ENCODE measurements at places on chromosomes 16 and 17.

DNA sequence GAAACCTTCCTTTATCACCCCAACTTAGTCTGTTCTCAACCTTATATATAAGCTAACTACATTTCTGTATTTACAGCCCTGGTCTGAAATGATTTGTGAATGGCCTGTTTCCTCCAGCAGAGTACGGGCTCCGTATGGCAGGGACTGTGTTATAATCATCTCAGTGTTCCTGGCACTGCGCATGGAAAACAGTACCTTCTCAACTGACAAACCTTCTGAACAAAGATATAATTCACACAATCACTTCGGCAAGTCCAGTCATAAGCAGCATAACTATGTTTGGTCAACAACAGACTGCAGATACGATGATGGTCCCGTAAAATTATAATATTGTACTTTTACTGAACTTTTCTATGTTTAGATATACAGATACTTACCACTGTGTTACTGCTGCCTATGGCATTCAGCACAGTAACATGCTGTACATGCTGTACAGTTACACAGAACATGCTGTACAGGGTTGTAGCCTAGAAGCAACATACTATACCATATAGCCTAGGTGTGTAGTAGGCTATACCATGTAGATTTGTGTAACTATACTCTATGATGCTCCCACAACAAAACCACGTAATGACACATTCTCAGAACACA lies 30.0 kb downstream of the ANKFY1 start:
- DNase-seq: no peak

DNA sequence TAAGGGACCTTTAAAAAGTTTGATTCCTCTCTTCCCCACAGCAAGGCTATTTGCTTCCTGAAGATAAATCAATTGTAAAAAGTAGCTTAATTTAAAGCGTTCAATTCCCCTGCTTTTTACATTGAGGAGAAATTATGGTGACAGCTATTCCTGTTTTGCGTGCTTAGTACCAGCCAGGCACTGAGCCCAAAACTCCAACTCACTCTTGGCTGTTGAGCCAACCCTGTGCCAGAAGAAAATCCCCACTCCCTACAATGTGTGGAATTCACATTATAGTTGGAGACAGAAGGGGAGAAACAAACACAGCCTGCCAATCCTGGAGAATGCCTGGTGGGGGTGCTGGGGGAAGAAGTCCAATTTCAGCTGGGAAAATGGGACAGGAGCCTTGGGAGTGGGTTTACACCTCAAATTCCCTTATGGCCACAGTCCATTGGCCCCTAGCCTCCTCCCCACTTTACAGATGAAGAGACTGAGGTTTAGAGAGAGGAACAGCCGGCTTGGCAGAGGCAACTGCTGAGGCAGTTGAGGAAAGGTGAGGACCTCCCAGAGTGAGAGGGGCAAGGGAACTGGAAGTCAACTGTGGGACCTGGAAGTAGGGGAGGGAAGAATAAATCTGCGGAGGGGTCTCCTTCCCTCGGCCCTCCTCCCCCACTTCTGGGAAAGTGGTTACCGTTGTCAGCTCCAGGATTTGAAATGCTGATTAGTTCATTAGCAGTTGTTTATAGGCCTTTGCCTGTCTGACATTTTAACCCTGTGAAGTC lies 26.1 kb downstream of the CDH1 start:
- DNase-seq: no peak

- DNase-seq: no peak
These were observed 531.4 kb downstream of the MAF start for GRCh38 chr16:79069121-79069520.

- DNase-seq: no peak
These were observed 183.3 kb downstream of the PARN start for GRCh38 chr16:14446796-14447195.

DNA sequence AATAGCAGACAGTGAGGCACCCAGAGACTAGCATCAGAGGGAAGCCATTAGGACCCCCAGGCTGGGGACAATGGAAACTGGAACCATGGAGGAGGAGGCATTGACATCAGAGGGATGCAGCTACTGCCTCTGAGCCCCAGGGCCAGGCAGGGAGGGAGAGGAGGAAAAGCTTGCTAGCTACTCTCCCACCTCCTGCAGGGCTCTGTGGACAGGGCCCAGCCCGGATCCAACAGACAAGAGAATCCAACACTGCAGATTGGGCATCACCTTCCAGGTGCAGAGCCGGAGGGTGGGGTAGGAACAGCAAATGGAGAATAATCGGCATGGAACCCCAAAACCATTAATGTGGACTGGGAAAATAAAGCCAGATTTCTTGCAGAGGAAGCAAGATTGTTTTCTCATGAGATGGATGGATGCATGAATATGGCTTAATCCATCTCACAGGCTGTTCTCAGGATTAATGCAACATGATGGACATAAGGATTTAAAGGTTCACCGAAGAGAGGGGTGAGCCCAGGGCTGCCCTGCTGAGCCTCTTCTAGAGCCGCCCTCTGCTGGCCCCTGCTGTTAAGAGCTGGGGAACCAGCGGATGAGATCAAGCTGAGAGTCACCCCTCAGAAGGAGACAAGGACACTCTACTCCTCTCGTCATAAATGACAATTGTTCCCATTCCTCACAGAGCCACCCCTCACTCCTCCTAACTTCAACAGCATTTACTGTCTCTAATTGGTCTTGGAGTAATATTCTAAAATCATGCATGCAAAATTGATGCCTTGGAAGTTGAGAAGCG lies 48.8 kb downstream of the DNAH3 start:
- DNase-seq: no peak

DNA sequence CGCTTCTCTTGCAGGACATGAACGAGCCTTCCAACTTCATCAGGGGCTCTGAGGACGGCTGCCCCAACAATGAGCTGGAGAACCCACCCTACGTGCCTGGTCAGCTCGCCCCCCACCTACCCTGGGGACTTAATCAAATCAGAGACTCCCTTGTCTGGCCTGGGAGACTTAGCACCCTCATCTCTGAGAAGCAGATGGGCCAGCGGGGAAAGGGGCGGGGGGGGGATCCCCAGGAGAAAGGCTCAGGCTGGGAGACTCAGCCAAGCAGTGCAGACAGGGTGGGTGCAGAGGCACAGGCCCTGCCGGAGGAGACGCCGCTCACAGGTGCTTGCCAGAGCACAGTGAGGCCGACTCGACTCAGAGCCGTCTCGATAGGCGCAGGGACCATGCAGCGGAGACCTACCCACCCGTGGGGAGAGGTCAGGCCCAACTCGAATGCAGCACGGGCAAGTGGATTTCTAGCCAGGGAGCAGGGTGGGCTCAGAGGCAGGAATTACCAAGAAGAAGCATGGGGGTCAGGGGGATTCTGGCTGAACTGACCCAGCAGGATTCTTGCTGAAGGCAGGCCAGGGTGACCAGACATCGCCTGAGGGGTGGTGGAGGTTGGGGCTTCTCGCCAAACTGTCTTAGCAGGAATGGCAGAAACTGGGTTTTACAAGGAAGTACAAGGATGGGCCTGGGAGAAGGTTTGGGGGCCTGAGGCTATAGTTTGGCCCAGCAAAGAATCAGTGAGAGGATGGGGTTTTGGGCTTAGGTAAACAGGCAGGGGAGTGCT lies 9.7 kb downstream of the GAA start:
- DNase-seq: no peak

DNA sequence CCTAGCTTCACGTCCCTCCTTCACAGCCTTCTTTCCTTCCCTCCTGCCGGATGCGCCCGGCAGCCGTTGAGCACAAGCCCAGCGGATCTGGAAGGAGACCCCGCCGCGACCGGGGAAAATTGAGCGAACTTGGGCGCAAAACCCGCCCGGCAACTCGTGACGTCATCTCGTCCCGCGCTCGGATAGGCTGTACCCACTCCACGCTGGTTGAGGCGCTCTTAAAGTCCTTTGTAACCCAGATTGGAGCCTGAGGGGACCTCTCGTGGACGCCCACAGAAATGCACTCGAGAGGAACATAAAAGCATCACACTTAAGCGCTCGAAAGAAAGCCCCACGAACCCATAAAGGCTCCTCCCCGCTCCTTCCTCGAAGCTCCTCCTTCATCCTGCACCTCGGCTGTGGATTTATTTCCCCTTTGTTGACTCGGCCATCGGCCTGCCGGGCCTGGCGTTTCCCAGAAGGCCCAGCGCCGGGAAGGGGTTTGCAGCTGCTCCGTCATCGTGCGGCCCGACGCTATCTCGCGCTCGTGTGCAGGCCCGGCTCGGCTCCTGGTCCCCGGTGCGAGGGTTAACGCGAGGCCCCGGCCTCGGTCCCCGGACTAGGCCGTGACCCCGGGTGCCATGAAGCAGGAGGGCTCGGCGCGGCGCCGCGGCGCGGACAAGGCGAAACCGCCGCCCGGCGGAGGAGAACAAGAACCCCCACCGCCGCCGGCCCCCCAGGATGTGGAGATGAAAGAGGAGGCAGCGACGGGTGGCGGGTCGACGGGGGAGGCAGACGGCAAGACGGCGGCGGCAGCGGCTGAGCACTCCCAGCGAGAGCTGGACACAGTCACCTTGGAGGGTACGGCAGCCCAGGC lies at the start of gene PSMD3:
Gene PSMD3 (plus strand): TSS at position 457 of the 856 bp plus-strand sequence. CDS start 164 bp downstream, at position 621.
- peak; percentile 94 for DNase-seq

DNA sequence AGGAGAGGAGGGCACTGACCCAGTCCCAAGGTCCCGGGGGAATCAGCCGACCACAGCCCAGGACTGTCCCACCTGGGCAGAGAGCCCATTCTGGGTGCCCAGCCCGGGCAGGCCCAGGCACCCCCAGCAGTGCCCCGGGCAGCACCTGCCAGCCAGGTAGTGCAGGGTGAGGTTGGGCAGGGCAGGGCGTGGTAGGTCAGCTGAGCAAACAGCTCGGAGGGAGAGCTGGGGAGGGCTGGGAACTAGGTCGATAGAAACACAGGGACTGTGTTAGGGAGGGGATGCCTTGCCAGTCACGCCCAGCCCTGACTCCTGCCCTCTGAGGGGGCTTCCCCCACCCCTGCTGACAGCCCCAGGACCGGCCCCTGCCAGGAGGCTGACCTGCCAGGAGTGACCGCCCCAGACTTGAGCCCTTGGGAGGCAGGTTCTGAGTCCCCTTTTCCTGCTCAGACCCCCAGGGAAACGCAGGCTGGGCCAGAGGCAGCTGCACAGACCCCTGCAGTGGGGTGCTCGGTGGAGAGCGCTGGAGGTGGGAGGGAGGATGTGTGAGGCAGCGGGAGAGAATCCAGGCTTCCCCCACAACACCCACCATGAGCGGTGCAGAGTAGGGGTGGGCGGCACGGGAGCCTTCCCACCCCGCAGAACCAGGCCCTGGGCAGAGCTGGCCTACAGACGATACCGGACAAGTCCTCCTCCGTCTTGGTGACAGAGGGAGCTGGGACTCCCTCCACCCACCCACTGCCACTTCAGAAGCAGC lies 4.7 kb downstream of the HS3ST6 start:
- no peak for DNase-seq

DNA sequence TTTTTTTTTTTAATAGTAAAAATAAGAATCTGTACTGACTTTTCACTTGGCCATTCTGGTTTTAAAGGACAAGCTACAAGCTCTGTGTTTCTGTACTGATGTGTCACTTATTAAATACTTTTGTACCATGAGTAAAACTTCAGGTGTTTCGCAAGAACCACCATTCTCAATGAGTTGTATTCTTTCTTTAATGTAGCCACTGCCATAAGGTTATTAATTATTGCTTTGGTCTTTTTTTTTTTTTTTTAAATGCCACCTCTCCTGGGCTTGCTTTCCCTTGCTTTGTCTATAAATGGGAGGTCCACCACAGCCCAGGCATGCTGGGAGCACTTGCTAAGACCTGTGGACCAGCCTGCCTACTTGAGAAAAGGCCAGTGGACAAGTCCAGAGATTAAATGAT lies 8.4 kb downstream of the ARL2BP start:
- no peak for DNase-seq

- DNase-seq: no peak
These were observed 41.2 kb downstream of the KIAA0513 start for GRCh38 chr16:85068746-85069145.

DNA sequence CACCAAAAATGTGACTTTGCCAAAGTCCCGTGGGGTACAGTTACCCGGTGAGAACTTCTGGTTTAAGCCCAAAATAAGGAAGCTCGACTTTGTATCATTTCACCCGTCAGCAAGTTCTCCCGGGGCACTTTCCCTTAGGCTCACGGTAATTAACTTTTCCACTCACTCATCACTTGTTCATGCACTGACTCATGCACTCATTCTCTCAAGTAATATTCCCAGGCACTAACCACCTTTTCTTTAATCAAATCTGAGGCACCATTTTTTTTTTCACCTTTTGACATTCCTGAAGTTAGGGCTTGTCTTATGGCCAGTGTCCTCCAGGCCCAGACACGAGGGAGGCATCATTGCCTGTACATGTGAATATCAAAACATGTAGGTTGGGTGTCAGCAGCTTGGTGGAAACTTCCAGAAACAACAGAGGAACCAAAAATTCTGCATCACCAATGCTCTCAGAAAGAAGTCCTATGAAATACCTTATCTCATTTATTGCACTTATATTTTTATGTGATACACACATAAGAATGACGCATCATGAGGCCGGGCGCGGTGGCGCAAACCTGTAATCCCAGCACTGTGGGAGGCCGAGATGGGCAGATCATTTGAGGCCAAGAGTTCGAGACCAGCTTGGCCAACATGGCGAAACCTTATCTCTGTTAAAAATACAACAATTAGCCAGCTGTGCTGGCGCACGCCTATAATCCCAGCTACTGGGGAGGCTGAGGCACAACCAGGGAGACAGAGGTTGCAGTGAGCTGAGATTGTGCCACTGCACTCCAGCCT lies 36.1 kb upstream of the ATP2C2 start:
- DNase-seq: no peak

DNA sequence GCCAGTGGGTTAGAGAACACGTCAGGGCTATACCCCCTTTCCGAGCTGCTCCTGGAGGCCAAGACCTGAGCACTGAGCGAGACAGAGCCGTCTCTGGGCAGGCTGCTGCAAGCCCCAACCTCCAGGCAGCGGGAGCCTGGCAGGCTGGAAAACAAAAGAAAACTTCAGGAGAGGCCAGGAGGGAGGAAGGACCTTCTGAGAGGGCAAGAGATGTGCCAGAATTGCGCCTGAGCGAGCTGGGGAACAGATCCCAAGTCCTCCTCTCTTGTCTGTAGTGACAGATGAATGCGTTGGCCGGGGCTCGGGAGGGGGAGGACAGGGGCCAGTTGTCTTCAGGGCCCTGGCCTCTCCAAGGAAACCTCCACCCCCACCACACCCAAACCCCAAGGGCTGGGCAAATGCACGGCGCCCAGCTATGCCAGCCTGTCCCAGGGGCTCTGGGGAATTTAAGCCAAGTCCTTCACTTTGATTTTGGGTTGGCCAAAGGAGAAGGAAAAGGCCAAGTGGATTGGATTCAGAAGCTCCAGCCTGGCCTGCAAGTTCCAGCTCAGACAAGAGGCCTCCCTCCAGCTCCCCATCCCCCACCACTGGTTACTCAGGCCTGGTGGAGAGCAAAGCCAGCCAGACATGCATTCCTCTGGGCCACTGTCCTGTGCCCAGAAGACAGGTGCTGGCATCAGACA lies 18.1 kb downstream of the SDK2 start:
- DNase-seq: no peak

GRCh38 chr16:50335196-50335958 lies 33.4 kb downstream of the BRD7 start:
- DNase-seq: peak; percentile 29

DNA sequence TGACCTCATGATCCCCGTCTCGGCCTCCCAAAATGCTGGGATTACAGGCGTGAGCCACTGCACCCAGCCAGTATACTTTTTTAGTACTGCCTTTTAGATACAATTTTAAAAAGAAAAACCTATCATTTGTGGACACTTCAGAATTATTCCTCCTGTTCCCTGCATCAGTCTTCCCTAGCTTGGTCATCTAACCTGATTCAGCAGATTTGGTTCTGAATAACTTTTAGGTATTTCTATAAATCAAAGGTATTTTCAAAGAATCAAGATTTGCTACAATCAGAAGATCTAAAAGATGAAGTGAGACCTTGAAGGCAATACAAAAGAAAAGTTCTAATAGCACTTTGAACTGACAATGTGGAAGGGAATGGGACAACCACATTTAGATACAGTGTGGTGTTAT lies 30.0 kb downstream of the MBTD1 start:
- no peak for DNase-seq
